ENCODE measurements at places on chromosomes 12 and 14.

DNA sequence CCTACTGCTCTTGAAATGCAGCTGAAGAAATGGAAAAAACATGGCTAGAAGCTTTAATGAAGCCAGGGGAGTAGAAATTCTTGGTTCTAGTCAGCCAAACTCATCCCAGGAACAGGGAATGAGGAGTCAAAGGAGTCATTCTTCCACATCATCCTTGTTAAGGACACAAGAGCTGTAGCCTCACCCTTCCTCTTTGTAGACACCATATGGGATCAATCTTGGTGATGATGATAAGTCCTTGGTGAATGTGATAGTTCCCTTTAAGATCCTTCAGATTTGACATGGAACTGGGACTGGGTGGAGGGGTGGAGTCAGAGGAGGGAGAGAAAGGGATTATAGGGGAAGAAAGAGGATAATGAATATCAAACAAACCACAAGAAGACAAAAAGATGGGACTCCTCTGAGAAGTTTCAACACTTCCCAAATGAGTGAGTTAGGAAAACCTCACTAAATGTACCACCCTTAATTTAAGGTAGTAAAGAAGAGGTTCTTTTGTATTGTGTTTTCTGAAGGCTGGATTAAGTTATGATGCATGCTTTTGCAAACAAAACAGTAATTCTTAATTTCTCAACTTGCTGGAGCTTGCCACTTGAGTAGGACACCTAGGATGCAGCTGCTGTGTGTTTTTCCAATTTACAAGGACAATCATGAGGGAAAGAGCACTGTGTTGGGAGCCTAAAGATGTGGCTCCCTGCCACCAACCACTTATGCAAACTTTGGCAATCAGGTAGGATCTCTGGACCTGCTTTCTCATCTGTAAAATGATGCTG, 104.0 kb downstream of the WIF1 start:
- H3K4me3 ChIP-seq: no peak overlapping the region

DNA sequence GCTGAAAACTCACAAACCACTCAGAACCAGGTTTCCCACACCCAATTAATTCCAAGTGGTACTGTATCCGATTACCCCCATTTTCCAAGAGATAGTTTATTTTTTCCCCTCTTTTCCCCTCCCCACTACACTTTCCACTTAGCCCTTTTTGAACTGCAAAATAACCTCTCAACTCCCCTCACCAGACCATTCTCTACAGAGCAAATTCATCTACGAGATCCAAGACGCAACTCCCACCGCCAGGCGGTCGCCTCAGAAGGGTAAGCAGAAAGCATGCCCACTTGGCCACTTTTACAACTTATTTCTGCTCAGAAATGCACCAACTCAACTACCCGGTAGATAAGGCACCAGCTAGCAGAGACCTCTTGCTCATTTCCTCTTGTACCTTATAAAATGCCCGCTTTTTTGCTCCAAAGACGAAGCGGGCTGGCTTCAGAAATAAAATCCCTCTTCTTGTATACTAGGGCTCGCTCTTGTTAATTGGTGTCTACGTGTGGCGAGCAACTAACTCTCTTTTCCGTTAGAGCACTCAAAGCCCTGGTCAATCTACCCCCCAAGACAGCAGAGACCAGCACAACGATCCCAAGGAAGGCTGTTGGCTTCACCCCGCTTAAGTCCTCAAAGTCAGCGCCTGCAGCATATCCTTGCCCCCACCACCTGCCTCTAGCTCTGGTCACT, 910 bp upstream of the SRP54 start:
- peaks cover 3% of the 10 kb centered on the region for H3K36me3 ChIP-seq
- peak overlapping the region; percentile 91 for H3K4me3 ChIP-seq

GRCh38 chr12:75722714-75723200, 211.3 kb upstream of the KRR1 start:
- peak overlapping the region; percentile 78 for H3K27ac ChIP-seq
- DNase-seq: peak; percentile 93

- no peak for DNase-seq
- H3K27me3 ChIP-seq: peaks cover 8% of the 10 kb centered on the region
- no peaks in the 10 kb centered on the region for H3K4me1 ChIP-seq
- H3K4me3 ChIP-seq: no peak overlapping the region
Observed at GRCh38 chr12:21675641-21676040, 18.0 kb upstream of the LDHB start.

GRCh38 chr14:85195872-85196477, 334.0 kb upstream of the FLRT2 start:
- H3K36me3 ChIP-seq: no peaks in the 10 kb centered on the region
- no peaks in the 10 kb centered on the region for H3K4me1 ChIP-seq
- no peak for DNase-seq
- no peak overlapping the region for H3K4me3 ChIP-seq

- H3K27me3 ChIP-seq: no peaks in the 10 kb centered on the region
- no peak for DNase-seq
- H3K36me3 ChIP-seq: no peaks in the 10 kb centered on the region
- no peak overlapping the region for H3K27ac ChIP-seq
- no peak overlapping the region for H3K4me3 ChIP-seq
Observed at GRCh38 chr12:62909340-62909739, 25.6 kb downstream of the PPM1H start.

DNA sequence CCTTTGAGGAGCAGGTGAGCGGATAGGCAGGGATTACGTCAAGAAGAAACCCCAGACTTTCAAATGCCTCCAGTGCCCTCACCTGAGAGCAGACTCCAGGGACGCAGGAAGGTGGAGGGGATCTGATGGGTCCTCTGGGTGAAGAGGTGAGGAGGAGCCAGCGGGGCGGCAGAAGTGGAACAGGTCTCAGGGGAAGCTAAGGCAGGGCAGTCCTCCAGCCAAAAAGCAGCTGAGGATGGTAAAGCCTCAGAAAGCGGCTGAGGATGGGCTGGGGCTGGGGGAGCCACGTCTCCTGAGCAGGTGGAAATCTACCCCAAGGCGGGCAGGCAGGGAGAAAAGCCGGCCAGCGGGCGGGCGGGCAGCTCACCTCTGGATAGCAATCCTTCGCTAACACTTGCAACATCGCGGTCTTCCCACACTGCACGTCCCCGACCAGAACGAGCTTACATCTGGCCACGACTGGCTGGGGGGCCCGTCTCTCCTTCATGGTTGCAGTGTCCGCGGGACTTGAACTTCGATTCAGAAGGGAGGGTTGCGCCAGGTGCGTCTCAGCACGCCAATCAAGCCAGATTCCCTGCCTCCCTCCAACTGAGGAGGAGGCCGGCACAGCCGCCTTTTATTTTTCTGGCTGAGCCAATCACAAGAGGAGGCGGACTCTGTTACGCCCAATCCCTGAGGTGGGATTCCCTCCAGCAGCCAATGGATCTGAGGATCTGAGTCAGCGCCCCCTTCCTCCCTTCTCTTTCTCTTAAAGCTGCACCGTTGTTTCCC, at the start of gene RND1:
Gene RND1, minus strand, starts transcription at position 590 of the 771 bp plus-strand sequence. Its CDS starts 103 bp downstream, at position 487.
- H3K36me3 ChIP-seq: no peaks in the 10 kb centered on the region
- peaks cover 8% of the 10 kb centered on the region for H3K4me1 ChIP-seq
- H3K27ac ChIP-seq: no peak within 1 kb of the TSS
- DNase-seq: peak; percentile 80
- peak within 1 kb of the TSS; percentile 66 for H3K4me3 ChIP-seq

- H3K27ac ChIP-seq: no peak overlapping the region
- H3K27me3 ChIP-seq: no peaks in the 10 kb centered on the region
- H3K4me1 ChIP-seq: no peaks in the 10 kb centered on the region
- no peaks in the 10 kb centered on the region for H3K36me3 ChIP-seq
- no peak overlapping the region for H3K4me3 ChIP-seq
Observed at GRCh38 chr14:105890474-105891220, 364.3 kb downstream of the TMEM121 start.

GRCh38 chr14:97336179-97336578, 539.0 kb downstream of the VRK1 start:
- no peaks in the 10 kb centered on the region for H3K4me1 ChIP-seq
- H3K36me3 ChIP-seq: no peaks in the 10 kb centered on the region
- DNase-seq: no peak
- H3K27me3 ChIP-seq: no peaks in the 10 kb centered on the region
- H3K4me3 ChIP-seq: no peak overlapping the region

DNA sequence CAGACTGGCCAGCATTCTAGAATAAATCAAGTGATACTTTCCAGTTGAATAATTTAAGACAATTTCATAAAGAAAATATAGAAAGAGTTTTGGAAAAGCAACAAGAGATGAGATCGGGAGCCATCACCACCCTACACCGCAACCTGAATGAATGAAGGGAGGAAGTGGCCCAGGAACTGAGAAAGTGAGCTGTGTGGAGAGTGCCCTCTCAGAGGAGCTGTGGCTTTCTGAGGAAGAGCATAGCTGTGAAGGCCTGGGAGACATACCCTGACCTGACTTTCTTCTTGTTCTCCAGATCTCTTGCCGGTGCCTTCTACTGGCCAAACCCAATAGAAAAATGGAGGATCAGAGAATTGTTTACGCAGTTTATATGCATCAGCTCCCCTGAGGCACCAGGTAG, 79.3 kb upstream of the TSPAN8 start:
- no peaks in the 10 kb centered on the region for H3K27me3 ChIP-seq
- no peak overlapping the region for H3K27ac ChIP-seq
- no peaks in the 10 kb centered on the region for H3K36me3 ChIP-seq
- no peaks in the 10 kb centered on the region for H3K4me1 ChIP-seq
- no peak overlapping the region for H3K4me3 ChIP-seq
